NCI-H1092 treated with DMSO at 0.1 percent for 48 hours (cell line): ENCODE measurements at places on chromosomes 5 and 9.

DNA sequence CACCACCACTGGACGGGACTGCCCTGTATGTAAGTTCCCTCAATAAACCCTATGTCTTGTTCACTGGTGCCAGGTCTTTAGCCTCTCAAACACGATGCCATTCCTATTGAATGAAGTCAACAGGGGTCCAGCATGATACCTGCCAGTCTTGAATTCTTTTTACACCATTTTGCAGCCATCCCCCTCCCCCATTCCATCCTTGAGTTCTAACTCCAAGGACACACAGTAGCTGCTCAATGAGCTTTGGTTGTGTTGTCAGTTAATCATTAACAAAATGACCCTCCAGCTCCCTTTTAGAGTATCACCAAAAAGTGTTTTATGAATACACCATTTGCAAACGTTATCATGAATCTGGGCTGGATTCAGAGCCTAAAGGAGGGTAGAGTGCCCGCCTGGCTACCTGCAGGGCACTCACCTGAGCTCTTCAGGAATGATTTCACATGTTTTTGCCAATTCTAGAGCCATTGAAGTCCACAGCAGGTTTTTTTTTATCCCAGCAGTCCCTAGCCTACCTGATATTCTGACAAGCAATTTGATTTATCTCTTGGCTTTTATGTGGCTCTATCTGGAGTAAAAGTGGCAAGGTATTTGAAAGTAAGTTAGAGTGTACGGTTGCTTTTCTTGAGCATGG, 271.8 kb downstream of the SMARCA2 start:
- no peak for DNase-seq

- DNase-seq = no peak
Observed at GRCh38 chr5:132454361-132454760, 36.2 kb downstream of the IRF1 start.

DNA sequence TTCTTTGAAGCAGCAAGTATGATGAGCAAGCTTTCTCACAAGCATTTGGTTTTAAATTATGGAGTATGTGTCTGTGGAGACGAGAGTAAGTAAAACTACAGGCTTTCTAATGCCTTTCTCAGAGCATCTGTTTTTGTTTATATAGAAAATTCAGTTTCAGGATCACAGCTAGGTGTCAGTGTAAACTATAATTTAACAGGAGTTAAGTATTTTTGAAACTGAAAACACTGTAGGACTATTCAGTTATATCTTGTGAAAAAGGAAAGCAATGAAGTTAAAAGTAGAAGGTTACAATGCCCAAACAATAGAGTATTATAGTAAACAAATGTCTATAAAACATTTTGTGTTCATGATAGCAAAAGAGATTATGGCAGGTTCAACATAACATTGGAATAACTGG, 88.6 kb downstream of the JAK2 start:
- DNase-seq = no peak

GRCh38 chr9:93599571-93600403, 23.4 kb downstream of the PHF2 start:
- no peak for DNase-seq

DNA sequence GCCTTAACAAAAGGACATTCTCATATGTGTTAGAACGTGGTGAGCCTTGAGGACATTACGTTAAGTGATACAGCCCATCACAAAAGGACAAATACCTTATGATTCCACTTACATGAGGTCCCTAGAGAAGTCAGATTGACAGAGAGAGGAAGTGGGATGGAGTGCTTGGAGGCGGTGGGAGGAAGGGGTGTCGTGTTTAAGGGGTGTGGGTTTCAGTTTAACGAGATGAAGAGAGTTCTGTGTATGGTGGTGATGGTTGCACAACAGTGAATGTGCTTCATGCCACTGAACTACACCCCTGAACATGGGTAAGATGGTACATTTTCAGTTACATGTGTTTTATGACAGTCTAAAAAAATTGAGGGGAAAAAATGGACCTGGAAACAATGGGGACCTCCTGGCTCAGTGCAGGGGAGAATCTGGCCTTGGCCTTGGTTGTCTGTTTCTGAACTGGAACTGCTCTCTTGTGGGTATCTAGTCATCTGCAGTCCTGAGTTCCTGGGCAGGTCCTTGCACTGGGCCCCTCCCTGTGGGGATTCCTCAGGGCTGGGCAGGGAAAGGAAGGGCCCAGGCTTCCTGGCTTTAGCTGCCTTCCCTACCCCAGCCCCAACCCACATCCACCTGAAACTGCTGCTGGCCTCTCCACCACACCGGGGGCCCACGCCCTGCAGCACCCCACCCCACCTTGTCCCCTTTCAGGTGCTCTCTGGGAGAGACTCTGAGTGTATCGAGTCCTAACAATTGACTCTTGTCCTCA, 17.8 kb downstream of the LRRC8A start:
- DNase-seq = no peak

GRCh38 chr5:108528655-108529054, 146.8 kb upstream of the FBXL17 start:
- DNase-seq = no peak

DNA sequence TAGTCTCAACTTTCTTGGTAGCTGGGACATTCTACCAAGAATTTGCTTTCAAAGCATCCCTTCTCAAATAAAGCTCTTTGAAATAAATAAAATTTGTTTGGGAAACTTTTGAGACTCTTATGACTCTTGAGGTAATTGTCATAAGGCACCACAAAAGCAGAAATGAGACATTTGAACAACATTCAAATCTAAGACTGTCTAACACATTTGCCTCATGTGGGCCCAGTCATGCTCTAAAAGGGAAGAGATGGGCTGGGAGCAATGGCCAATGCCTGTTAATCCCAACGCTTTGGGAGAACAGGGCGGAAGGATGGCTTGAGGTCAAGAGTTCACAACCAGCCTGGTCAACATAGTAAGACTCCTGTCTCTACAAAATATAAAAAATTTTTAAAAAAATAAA, 26.4 kb downstream of the SLC31A2 start:
- DNase-seq = no peak

DNA sequence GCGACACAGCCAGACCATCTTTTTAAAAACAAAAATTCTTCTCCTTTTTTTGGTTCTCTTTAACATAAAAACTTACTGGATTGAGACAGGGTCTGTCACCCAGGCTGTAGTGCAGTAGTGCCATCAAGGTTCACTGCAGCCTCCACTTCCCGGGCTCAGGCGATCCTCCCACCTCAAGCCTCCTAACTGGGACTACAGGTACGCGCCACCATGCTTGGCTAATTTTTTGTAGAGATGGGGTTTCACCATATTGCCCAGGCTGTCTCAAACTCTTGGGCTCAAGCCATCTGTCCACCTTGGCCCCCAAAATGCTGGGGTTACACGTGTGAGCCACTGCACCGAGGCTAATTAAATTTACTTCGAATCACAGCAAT, 13.8 kb downstream of the HNRNPK start:
- no peak for DNase-seq

- no peak for DNase-seq
Observed at GRCh38 chr5:189976-190365, 1.3 kb upstream of the LRRC14B start.

- no peak for DNase-seq
Observed at GRCh38 chr9:125608489-125609224, 98.4 kb downstream of the MAPKAP1 start.

DNA sequence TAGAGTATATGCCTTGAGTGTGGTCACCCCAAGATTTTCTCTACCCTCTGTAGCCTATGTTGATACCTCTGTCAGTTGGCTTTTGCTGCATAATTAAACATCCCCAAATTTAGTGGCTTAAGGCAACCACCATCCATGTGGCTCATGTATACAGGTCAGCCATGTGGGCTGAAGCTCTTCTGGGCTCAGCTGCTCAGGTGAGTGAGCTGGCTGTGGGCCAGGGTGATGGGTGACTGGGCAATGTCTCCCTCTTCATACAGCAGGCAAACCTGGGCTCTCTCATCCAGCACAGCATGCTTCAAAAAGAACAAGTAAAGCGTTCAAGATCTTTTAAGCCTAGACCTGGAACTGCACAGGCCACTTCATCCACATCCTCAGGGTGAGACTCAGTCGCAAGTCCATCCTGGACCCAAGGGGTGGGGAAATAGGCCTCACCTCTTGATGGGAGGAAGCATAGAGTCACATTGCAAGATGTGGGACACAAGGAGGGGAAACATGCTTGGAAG, 188.2 kb upstream of the TAS2R1 start:
- no peak for DNase-seq

GRCh38 chr5:95664204-95664786, 17.7 kb downstream of the RFESD start:
- DNase-seq = no peak

- DNase-seq = no peak
Observed at GRCh38 chr5:33857037-33857436, 34.8 kb downstream of the ADAMTS12 start.

DNA sequence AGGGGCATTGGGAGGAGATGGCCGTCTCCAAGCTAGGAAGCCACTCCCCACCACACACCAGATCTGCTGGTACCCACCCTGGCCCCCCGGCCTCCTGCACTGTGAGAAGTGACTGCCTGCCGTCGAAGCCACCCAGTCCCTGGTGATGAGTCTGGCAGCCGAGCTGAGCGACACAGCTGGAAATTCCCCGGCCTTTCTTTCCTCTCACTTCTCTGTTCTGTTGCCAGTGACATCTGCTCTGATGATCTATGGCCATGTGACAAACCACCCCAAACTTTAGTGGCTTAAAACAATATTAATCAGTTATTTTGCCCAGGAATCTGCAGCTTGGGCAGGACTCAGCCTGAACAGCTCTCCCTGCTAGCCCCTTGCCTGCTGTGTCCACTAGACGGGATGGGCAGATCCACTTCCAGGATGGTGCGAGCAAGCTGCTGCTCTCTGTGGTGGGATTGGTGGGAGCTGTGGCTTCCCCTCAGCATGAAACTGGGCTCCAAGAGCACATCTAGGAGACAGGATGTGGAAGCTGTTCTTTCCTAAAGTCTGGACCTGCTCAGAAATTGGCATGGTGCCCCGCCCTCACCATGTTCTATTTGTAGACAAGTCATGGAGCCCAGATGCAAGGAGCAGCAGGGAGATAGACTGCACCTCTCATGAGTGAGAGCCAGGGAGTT, 211.2 kb downstream of the GADD45G start:
- no peak for DNase-seq
